ENCODE measurements at places on chromosomes 7 and 10. TPM values are rescaled to one million over a fixed set of nuclear protein-coding genes. Genes with fewer than 3 reads are reported as not detected.

DNA sequence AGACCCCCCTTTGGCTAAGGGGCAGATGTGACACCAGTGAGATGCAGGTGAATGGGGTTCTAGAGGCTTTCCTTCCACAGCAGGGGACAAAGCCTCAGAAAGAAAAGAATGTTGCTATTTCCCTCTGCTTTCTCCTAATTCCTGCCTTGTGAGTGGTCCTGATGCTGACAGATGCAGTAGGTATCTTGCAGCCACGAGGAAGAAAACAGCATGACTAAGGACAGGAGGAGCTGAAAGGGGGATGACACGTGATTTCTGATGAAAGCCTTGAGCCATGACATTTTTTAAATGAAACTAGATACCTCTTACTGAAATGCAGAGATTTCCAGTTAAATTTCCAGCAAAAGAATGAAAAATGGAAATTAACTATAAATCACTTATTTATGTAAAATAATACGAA, 92.4 kb downstream of the C1GALT1 start:
- DNase-seq: no peak

DNA sequence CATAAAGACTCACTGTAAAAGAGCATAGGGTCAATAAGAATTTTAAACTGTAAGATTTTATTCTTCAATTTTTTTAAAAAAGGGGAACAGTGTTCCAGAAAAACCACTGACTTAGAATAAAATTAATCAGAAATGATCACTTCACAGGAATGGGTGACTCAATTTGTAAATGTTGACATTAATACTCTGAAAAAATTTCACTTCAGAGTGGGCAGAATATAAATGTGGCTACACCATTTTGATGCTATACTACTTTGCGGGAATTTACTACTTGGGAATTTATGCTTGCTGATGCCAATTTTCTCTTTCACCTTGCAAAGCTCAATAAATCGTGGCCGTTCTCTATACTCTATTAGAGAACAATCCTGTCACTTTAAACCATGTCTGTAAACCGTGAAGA, 126.9 kb downstream of the HIBADH start:
- no peak for DNase-seq

- DNase-seq: no peak
These were observed 109.6 kb downstream of the SRPK2 start for GRCh38 chr7:105278973-105279687.

- no peak for DNase-seq
These were observed 366.4 kb upstream of the POM121L12 start for GRCh38 chr7:52669031-52669430.

- no peak for DNase-seq
These were observed at the start of gene BHLHA15 for GRCh38 chr7:98211221-98211675. BHLHA15 (plus strand) TSS chr7:98211439; CDS start chr7:98212310, 871 bp downstream.

The TAF6 gene
- 40.4 TPM for total RNA-seq

The RTKN2 gene
- total RNA-seq: 0.49 TPM

- no peak for DNase-seq
These were observed 106.0 kb downstream of the ADARB2 start for GRCh38 chr10:1631282-1631681.

- no peak for DNase-seq
These were observed 224.4 kb downstream of the USP6NL start for GRCh38 chr10:11387044-11387443.

DNA sequence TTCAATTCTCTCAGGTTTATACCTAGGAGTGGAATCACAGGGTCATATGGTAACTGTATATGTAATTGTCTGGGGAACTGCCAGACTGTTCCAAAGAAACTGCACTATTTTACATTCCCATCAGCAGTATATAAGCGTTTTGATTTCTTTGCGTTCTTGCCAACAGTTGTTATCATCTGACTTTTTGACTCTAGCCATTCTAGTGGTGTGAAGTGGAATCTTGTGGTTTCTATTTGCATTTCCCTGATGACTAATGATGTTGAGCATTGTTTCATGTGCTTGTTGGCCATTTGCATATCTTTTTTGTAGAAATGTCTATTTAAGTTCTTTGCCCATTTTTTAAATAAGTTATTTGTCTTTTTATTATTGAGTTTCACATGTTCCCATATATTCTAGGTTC, 44.3 kb upstream of the ZC3HAV1 start:
- DNase-seq: peak; percentile 75

DNA sequence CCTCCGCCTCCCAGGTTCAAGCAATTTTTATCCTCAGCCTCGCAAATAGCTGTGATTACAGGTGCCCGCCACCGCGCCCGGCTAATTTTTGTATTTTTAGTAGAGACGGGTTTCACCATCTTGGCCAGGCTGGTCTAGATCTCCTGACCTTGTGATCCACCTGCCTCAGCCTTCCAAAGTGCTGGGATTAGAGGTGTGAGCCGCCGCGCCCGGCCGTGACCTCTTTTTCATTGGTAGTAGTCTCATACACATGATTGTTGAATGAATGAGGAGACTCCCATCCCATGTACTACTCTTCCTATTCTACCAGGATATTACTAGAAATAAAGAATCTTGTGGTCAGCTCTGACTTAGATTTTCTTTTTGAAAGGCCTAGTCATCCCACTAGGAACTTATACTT, 56.8 kb downstream of the ARID5B start:
- no peak for DNase-seq

GRCh38 chr7:107090457-107090856, 46.0 kb downstream of the PRKAR2B start:
- DNase-seq: no peak

- DNase-seq: no peak
These were observed 2.0 kb upstream of the GATA3 start for GRCh38 chr10:8052341-8052955.

DNA sequence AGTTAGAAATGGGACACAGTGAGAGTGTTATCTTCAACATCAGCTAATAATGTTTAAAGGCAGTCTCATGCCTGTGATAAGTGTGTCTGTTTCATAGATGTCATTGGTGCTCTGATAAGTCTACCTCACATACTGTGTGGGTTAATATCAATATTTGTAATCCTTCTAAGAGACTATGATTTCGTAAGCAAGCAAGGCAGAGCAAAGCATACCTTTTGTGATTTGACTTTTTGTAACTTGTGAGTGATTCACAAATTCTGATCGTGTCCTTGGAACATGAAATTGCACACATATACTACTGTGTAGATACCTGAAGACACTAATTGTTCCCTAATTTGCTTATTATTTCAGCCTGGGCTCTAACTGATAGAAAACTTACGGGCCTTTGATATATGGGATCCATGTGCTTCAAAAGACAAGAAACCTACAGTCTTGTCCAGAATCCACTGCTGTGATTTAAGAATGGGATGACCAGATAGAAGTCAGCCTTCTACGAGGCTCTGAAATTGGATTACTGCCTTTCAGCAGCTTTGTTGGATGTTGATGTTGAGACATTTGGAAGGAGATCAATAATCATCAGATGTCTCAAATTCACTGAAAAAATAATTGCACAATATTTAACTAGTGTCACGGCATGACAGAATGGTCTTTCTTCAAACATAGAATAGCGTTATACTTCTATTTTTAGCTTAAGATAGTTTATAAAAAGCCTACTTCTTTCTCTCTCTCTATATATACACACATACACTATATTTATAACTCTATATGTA, 63.2 kb upstream of the KLF6 start:
- DNase-seq: no peak

The PKD1L1 gene
- total RNA-seq: 2.1 TPM

GRCh38 chr10:4006051-4006450, 221.0 kb upstream of the KLF6 start:
- DNase-seq: no peak

GRCh38 chr7:83547526-83547925, 101.4 kb downstream of the SEMA3E start:
- no peak for DNase-seq

DNA sequence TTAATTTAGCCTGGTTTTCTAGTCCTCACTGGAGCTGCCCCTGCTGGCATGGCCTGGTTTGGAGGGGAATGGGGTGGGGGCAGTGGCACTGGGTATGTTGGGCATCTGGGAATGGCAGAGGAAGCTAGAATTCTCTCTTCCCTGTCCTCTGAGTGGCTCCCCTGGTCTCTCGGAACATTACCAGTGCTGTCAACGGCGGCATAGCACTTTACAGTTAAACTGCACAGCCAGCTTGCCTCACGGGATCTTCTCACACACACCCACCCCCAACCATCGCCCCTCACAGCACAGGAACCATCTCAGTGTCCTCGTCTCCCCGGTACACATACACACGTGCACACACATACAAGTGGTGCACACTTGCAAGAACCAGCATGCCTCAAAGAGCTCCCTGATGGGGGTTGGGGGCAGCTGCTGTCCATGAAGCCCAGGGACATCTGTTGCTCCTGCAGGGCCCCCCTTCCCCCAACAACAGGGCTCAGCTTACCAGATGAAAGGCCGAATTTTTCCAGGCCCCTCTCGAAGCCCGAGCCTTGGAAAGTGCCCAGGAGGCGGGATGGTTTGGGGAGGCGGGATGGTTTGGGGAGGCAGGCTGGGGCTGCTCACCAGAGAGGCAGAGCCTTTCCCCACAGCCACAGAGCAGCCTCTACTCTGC, 41.0 kb downstream of the TSPAN15 start:
- no peak for DNase-seq

GRCh38 chr10:97673736-97674525, 13.1 kb downstream of the AVPI1 start:
- no peak for DNase-seq

The SFTPA1 gene
- total RNA-seq: not detected

GRCh38 chr10:11409357-11409756, 202.1 kb downstream of the USP6NL start:
- no peak for DNase-seq

- DNase-seq: no peak
These were observed 163.8 kb downstream of the PRPF18 start for GRCh38 chr10:13750299-13751190.

DNA sequence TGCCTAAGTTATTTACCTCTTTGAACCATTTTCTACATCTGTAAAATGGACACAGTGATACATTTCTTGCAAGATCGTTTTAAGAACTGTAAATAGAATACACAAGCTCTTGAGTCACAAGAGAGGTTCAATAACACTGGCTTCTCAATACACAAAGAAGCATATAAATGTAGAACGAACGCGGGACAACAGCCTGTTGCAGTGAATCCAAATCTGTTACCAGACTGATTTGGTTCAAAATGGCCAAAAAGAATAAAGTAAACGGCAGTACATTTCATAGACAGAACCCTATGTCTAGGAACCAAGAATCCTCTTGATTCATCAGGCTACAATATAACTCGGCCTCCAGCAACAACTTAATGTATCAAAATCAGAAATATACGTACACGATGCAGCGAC, 701 bp downstream of the MTPAP start:
- DNase-seq: no peak

DNA sequence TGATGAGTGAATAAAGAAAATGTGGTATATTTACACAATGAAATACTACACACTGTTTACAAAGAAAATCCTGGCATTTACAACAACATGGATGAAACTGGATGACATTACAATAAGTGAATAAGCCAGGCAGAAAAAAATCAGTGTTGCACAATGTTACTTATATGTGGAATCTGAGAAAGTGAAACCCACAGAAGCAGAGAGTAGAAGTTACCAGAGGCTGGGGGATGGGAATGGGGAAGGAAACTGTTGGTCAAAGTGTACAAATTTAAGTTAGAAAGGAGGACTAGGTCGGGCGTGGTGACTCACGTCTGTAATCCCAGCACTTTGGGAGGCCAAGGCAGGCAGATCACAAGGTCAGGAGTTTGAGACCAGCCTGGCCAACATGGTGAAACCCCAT, 538.5 kb upstream of the MKI67 start:
- DNase-seq: no peak

GRCh38 chr10:30186371-30186875, 127.0 kb upstream of the JCAD start:
- no peak for DNase-seq

- no peak for DNase-seq
These were observed 37.8 kb upstream of the LRRC17 start for GRCh38 chr7:102874966-102875365.

DNA sequence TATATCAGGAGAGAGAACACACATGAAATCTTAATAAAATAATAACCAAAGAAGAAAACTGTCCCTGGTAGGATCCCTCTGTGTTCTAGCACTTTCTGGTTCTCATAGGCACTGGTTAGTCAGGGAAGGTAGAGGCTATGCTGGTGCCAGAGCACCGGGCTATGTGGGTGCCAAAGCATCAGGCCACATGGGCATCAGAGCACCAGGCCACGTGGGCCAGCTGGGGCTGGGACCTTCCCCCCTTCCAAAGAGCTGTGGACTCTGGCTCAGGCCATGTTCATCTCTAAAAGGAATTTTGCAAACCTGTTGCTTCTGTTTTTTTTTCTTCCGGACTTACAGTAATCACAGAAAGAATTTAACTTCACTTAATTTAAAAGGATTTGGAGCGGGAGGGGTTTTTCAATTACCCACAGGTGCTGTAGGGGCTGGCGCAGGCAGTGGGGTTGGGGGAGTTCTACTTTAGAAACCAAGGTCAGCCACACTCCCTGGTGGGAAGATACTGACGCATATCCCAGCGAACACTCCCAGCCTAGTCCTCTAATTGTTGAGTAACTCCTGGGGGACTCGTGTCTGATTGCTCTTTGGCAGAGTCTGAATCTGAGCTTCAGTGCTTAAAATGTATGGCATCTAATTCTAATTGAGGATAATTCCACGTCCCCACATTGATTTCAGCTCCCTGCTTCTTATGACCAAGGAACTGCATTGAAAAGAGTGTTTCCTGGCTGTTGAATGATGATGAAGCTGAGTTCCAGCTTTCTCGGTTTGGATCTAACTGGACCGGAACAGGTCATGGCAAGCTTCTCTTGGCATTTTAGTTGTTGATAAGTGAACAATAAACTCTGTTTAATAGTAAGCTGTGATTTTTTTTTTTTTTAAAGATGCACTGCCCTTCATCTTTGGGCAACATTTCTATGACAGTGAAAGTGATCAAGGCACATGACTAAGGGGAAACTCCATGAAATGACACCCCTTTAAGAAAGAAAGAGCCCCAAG, 110.7 kb upstream of the FZD8 start:
- no peak for DNase-seq

- no peak for DNase-seq
These were observed 276.7 kb downstream of the KIF20B start for GRCh38 chr10:89978081-89978480.

- no peak for DNase-seq
These were observed 13.1 kb upstream of the CUX1 start for GRCh38 chr7:101804088-101804963.

The NRCAM gene
- 87.2 TPM for total RNA-seq

- DNase-seq: no peak
These were observed 59.0 kb upstream of the TAS2R16 start for GRCh38 chr7:123054357-123055133.

DNA sequence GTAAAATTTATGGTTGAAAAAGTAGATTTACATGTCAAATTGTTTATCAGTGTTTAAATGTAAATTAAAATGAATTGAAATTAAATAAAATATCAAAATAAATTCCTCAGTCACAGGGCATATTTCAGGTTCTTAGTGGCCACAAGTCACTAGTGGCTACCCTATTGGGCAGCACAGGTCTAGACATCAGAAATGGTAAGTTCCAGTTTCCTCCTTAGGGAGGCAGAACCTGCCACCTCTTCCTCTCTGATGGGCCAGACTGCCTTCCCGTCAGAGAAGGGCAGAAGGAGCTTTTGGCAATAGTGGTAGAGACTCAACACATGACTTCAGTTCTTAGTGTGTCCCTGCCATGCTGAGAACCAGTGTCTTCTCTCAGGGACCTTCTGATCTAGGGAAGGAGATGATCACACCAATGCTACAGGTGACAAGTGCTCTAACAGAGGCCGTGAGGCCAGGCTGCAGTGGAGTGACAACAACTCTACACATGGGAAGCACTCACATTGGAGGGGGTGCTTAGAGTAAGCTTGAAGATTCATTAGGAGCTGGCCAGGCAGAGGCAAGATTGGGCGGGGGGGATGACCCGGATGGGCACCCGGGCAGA, 14.4 kb upstream of the PCBD1 start:
- DNase-seq: no peak

- DNase-seq: no peak
These were observed 5.3 kb downstream of the POLR2J start for GRCh38 chr7:102473271-102473991.

The HOXA6 gene
- total RNA-seq: 0.42 TPM

All from pulmonary artery endothelial cell (primary cell).